Glomerular endothelial cell (primary cell): ENCODE measurements at places on chromosomes 5 and 9. TPM values are rescaled to one million over a fixed set of nuclear protein-coding genes. Genes with fewer than 3 reads are reported as not detected.

- DNase-seq = no peak
These were observed 61.9 kb downstream of the MROH2B start for GRCh38 chr5:41009232-41009631.

GRCh38 chr5:16681876-16682275 lies 65.1 kb upstream of the RETREG1 start:
- no peak for DNase-seq

GRCh38 chr9:137544176-137544760 lies 5.9 kb downstream of the PNPLA7 start:
- no peak for DNase-seq

- DNase-seq = no peak
These were observed 25.8 kb downstream of the LPCAT1 start for GRCh38 chr5:1497795-1498622.

- no peak for DNase-seq
These were observed 194.1 kb downstream of the AOPEP start for GRCh38 chr9:94920420-94921091.

DNA sequence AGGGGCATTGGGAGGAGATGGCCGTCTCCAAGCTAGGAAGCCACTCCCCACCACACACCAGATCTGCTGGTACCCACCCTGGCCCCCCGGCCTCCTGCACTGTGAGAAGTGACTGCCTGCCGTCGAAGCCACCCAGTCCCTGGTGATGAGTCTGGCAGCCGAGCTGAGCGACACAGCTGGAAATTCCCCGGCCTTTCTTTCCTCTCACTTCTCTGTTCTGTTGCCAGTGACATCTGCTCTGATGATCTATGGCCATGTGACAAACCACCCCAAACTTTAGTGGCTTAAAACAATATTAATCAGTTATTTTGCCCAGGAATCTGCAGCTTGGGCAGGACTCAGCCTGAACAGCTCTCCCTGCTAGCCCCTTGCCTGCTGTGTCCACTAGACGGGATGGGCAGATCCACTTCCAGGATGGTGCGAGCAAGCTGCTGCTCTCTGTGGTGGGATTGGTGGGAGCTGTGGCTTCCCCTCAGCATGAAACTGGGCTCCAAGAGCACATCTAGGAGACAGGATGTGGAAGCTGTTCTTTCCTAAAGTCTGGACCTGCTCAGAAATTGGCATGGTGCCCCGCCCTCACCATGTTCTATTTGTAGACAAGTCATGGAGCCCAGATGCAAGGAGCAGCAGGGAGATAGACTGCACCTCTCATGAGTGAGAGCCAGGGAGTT lies 211.2 kb downstream of the GADD45G start:
- DNase-seq = no peak

GRCh38 chr9:16206518-16206917 lies 653.7 kb downstream of the CCDC171 start:
- DNase-seq = no peak

DNA sequence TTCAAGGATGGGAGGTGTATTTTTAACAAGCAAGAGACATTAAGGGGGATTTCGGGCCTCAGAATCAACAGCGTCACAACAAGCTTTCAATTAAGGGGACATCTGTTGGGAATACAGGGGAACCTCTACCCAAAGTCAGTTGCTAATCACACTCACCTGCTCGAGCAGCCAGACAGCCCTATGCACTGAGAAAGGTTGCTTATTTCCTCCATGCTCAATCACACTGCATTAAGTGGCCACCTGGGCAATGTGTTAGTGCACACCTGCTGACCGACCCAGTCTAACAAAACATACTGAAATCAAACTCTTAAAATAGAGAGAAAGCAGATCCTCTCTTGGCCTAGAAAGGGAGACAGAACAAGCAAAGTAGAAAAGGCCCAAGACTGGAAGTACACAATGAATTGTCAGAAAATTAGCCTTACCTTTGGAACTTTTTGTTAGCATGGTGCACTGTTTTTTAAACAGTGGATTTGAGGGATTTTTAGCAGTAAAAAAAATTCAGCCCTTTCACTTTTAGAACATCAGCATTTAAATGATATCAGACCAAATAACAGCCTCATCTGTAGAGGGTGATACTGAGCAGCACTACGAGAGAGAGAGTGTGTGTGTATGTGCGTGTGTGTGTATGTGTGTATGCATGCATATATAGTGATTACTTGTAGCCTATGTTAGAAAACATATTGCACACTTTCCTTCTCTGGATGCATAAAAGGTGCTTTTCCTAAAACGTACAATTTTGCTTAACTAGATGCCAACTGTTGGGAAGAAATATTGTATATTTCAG lies 1118.6 kb upstream of the DMAC1 start:
- DNase-seq = no peak

- DNase-seq = no peak
These were observed 702.8 kb downstream of the SEMA5A start for GRCh38 chr5:8842971-8843551.

GRCh38 chr9:121357011-121357410 lies 13.0 kb downstream of the STOM start:
- no peak for DNase-seq

DNA sequence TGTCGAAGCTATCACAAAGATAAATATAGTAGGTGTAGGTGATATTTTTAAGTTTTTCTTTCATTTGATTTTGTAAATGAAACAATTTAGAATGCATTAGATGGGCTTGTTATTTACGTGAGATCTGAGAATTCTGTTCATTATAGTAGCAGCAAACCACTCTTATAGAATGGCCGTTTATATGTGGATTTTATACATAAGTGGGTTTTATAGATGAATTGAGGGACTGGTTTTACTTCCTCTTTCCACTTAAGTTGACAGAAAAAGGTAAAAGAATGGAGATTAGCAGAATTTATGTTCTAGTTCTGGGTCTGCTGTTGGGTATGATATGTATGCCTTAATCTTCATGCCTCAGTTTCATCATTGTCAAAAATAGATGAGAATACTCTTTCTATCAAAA lies 5.6 kb downstream of the RMI1 start:
- DNase-seq = no peak

DNA sequence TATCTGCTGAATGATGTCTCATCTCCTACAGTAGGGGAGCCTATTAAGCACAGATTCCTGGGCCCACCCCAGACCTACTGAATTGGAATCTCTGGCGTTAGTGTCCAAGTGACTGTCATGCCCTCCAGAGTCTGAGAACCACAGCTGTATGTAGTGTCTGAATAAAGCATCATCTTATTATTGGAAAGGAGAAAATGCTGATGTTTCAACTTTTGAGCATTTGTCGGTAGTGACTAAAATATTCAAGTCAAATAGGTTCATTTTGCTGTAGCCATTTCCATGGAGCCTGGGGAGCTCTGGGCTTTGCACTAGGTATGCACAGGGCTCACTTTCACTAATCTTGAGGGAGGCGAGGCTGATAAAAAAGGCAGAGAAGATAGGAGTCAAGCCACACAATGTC lies 4.8 kb upstream of the PPARGC1B start:
- no peak for DNase-seq

DNA sequence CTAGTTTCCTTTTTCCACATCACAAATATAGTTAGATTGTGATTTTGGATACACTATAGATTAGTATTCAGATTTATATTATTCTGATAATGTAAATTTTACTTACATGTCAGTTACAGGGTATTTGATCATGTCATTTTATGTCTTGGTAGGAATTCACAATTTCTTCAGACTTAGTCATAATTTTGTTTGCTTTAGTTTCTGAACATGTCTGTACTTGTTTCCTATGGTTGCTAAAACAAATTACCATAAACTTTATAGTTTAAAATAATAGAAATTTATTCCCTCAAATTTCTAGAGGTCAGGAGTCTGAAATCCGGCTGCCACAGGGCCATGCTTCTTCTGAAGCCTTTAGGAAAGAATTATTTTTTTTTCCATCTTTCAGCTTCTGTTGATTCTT lies 1817.2 kb upstream of the CDH9 start:
- no peak for DNase-seq

DNA sequence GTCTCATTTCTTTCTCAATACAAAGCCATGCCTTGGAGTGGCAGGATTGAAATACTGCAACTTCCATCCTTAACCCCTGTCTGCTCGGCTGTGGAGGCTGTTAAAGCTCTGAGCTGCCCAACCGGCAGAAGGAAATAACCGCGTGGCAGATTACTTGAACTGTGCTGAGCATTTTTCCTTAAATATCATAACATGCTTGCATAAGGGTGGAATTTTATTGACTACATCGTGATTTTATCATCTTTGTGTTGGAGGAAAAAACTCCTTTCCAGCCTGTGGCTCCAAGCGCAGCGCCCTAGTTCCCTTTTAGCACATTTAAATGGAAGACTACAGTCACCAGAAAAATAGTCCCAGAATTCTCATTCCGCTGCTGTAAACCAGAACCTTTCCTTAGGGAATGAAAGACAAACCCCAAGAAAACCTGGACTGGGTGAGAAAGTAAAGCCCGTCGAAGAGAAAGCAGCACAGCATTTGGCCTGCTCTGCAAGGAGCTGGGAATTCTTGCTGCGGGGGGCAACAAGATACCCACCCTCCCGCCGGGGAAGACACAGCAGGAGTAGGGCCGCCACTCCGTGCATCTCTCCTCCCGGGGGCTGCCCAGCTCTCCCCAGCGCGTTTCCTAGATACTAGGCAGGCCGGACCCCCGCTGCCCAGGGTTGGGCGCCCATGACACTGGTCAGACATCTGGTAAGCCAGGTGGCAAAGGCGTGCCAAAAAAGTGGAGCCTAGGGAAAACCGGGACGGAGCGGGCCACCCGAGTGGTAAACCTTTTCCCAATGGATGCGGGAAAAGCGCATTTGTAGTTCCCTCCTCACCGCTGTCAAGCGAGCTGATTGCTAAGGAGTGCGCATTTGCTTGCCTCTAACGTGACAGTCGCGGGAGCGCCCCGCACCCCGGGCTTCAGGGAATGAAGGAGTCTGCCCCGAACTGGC lies 1.3 kb downstream of the SHC3 start:
- DNase-seq = no peak

GRCh38 chr5:35129276-35129675 lies 81.5 kb upstream of the AGXT2 start:
- DNase-seq = no peak

GRCh38 chr9:69874301-69875060 lies 53.9 kb downstream of the CFAP95 start:
- no peak for DNase-seq

The VLDLR gene
- total RNA-seq = 18.0 and 33.3 TPM in 2 replicates

The PCDHGA10 gene
- total RNA-seq = 4.0 and 12.4 TPM in 2 replicates

The PLPP7 gene
- 3.3 and 4.4 TPM in 2 replicates for total RNA-seq

The PIGO gene
- total RNA-seq = 17.3 and 18.1 TPM in 2 replicates

The C5orf52 gene
- not detected in 2 replicates for total RNA-seq

The MGAT1 gene
- total RNA-seq = 134 and 183 TPM in 2 replicates

The FUT7 gene
- total RNA-seq = not detected in 2 replicates

The GPR151 gene
- total RNA-seq = not detected in 2 replicates
